ENCODE measurements at places on chromosomes 2 and 18.

DNA sequence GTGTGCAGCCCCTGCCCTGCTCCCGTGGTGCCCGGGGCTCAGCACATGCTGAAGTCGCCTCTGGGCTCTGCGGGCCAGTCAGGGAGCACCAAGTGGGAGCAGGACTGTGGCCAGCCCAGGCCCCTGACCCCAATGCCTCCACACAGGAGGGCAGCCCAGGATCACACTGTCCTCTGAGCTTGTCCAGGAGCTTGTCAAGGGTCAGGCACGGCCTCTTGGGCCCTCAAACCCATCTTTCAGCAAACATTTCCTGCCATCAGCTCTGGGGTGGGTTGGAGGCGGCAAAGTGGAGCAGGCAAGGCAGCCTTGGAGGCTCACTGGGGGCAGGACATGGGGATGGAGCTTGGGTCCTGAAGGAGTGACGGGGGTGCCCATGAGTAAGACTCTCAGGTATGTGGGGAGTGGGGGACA is 10.3 kb downstream of the SNED1 start:
- DNase-seq, result no peak

GRCh38 chr2:172484253-172484652 is 56.9 kb downstream of the ITGA6 start:
- no peak for DNase-seq

- DNase-seq, result no peak
These were observed 37.5 kb upstream of the NEB start for GRCh38 chr2:151771599-151772358.

GRCh38 chr2:70484086-70484485 is 69.5 kb downstream of the TGFA start:
- DNase-seq, result no peak

DNA sequence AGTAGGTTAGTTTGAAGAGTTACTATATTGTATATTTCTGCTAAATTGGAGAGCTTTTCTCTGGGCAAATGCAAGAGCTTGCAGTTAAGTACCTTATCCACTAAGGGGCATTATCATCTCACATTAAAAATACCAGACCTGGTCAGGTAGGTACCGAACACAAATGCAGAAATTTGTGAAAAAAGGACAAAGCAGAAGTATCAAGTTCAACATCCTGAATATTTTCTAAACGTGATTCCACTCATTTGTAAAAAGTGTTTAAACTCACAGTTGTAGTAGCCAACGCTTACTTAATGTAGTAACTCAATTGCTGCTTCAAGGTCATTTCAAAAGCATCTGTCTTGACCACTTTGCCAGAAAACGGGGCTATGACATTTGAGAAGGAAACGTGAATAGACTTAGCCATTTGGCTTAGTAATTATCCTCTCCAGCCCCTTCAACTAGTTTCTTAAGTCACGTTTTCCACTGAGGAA is 52.1 kb downstream of the CYRIA start:
- no peak for DNase-seq

DNA sequence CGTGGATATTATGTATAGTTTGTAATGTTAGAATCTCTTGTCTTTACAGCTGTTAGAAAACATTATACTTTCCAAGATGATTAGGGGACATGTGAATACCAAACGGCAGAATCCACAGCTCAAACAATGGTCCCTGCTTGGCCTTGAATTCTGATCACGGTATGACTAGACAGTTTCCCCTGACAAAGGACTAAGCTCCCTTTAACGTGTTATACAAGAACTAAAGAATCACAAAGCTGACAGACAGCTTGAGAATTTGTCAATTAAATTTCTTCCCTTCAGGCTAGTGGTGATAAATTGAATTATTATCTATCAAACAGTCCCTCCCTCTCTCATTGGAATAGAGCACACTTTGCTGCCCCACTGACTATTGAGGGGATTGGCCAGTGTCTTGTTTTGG is 359.2 kb upstream of the ID2 start:
- no peak for DNase-seq

- peak; percentile 71 for DNase-seq
These were observed 47.0 kb downstream of the SERTAD2 start for GRCh38 chr2:64606479-64607363.

- no peak for DNase-seq
These were observed 9.3 kb downstream of the MEX3C start for GRCh38 chr18:51188024-51188701.

GRCh38 chr2:60715561-60715960 is 40.5 kb upstream of the PAPOLG start:
- no peak for DNase-seq

GRCh38 chr2:226849349-226849748 is 13.5 kb downstream of the RHBDD1 start:
- DNase-seq, result no peak

GRCh38 chr2:1673160-1673944 is 71.0 kb downstream of the PXDN start:
- DNase-seq, result no peak

DNA sequence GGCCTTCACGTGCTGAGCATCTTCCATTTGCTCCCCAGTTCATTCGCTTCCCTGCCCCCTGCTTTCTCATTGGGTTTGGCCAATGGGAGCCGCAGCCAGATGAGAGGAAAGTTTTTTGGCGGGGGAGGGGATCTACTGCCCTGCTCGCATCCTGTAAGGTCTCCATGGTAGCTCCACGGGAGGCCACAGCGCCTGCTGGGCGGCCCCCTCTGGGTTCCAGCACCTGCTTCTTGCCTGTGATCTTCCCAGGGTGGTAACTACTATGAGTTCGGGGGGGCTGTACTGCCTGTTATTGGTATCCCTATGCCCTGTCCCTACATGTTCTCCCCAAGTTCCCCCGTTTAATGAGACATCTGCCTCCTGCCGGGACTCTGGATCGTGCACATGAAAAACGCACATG is 57.2 kb downstream of the INPP5D start:
- DNase-seq, result no peak

DNA sequence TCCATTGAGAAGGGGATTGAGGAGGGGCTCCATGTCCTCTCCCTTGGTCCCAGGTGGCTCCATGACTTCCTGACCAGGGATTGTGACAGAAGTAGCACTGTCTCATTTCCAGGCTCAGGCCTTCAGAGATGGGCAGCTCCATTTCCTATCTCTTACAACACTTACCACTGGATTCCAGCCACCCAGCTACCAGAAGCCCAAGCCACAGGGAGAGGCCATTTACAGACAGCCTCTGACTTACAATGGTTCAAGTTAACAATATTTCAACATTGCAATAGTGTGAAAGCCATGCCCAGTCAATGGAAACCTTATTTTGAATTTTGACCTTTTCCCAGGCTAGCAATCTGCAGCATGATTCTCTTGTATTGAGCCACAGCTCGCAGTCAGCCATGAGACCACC is 164.9 kb upstream of the AGAP1 start:
- no peak for DNase-seq

DNA sequence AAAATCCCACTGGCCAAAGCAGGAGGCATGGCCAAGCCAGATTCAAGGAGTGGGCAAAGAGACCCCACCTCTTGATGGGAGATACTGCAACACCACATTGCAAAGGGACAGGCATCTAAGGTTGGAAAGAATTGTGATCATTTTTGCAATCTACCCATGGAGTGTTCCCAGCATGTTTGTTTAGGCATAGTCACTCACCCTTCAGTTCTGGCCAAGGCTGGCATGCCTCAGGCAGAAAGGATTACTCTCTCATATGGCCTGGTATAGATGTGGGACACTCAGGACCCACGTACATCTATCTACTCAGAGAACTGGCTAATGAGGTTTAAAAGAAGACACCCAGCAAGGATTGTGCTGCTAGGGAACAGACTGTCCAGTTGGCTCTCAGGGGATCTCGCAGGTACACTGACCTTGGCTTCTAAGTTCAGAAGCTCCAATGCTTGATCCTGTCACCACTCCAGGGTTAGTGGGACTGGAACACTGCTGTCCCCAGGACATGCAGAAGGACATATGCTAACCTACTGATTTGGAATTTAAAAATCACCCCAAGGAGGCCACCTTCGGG is 183.7 kb downstream of the KLHL29 start:
- DNase-seq, result no peak

DNA sequence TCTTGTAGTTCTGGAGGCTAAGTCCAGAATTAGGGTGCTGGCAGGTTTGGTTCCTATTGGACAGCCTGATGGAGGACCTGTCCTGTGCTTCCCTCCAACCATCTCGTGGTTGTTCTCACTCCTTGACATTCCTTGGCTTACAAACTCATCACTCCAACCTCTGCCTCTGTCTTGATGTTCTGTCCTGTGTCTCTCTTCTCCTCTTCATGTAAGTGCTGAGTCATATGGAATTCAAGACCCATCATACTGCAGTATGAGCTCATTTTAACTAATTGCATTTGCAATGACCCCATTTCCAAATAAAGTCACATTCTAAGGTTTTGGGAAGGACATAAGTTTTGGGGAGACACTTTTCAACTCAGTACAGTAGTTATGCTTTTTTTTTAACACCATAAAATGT is 374.7 kb downstream of the TRIB2 start:
- no peak for DNase-seq

- DNase-seq, result no peak
These were observed 10.5 kb upstream of the TMEM177 start for GRCh38 chr2:119668546-119668945.

DNA sequence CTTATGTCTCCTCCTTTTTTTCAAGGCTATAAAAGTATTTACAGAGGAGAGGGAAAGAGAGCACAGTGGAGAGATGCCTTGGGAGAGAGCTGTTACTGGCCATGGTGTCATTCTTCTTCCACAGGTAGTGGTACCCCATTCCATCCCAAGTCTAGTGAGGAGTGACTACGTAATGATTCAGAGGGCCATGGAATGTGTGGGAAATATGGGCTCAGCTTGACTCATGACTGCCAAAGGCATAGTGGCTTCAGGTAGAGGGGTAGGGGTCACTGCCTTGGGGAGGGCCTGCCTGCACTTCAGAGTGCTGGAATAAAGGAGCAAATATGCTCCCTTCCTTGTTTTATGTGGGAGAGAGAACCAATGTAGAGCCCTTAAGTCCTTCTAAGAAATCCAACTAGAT is 620.6 kb downstream of the IRS1 start:
- DNase-seq, result no peak

DNA sequence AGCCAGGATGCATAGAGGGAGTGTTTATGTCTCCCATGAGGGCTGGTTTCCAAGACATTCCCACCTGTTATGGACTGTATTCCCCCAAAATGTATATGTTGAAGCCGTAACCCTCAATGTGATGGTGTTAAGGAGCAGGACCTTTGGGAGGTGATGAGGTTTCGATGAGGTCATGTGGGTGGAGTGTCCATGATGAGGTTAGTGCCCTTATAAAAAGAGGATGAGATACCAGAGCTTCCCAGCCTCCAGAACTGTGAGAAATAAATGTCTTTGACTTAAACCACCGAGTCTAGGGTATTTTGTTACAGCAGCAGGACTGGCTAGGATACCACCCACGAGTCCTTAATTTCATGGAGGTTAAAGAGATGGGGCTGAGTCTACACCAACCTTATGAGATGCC is 22.6 kb upstream of the EPAS1 start:
- no peak for DNase-seq

- no peak for DNase-seq
These were observed 65.2 kb downstream of the PLCL1 start for GRCh38 chr2:197869501-197870111.

DNA sequence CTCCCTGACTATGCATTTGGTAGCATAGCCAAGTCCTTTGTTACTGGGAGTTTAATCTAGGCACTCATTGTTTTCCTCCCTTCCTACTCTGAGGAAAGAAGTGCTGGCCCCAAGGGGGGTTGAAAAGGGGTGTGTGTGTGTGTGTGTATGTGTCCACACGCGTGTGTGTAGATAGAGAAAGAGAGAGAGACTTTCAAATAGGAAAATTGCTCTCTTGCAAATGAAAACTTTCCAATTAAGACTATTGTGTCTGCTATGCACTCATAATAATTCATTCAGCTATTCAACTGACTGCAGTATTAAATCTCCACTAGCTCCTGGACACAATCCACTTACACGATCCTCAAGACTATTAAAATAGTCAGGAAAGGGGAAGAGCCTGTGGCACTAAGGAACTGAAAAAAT is 92.9 kb upstream of the CSRNP3 start:
- no peak for DNase-seq

GRCh38 chr2:113840518-113840917 is 49.4 kb upstream of the ACTR3 start:
- DNase-seq, result no peak

Measured in ovary (tissue), 10 donors.